ENCODE measurements at places on chromosomes 5 and 9.

DNA sequence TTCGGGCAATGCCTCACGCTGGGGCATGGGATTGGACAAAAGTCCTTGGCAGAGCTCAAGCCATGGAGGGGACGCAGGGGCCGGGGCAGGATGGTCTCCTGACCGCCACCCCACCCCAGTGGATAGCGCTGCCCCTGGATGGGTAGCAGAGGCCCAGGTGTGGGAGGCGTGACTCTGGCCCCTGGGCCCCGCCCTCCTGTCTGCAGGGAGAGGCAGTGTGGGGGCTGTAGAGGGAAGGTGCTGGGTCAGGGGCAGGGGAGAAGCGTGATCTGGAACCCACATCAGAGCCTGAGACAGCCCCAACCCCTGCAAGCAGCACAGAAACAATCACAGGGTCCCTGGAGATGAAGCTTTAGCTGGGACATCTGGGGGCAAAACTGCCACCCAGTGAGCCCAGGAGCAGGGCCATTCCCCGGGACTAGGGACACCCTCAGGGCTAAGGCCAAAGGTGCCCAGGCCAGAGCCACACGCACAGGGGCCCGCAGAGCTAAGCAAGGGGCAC, 36.2 kb downstream of the NACC2 start:
- no peak for DNase-seq

- no peak for DNase-seq
These were observed 44.5 kb upstream of the STK32A start for GRCh38 chr5:147190331-147190730.

GRCh38 chr5:73909474-73909873, 283.5 kb downstream of the ARHGEF28 start:
- DNase-seq = no peak

- no peak for DNase-seq
These were observed 73.8 kb downstream of the MAPKAP1 start for GRCh38 chr9:125633116-125633745.
